ENCODE measurements at places on chromosomes 7 and 10.

DNA sequence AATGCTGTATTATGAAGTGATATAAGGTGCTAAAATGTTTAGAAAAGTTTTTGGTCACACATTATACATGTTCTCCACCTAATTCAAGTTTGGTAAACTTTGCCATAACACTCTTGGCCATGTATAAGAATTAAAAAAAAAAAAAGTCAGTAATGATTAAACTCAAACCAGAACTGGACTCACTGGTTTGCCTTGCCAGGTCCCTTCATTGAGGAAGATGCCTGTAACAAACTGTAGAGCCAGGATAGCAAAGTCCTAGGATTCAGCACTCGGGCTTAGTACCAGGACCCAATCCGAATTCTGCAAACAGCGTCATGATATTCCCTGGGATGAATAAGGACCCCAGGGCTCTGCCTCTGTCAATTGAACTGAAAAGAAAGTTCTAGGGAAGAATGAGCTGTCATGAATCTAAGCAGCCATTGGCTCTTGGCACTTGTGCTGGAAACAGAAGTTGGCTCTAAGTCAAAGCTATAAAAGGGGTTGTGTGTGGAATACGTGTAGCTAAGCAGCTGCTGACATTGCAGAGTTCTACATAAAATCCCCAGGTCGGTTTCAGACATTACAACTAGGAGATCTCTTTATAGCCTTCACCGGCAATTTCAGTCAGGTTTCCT, 216.9 kb downstream of the C7orf25 start:
- no peak for DNase-seq

DNA sequence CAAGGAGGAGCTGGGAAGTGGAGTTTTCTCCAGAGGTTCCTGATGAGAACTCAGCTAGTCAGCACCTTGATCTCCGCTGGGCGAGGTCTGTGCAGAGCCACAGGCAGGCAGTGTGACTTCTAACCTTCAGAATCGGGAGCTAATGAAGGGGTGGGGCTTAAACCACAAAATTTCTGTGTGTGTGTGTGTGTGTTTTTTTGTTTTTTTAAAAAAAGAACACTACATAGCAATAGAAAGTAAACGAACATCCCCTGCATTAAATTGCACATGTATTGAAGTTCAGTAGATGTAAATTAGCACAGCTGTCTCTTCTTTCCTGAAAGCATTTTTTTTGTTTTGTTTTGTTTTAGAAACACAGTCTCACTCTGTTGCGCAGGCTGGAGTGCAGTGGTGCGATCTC, 46.2 kb downstream of the RBM17 start:
- peak; percentile 64 for DNase-seq

DNA sequence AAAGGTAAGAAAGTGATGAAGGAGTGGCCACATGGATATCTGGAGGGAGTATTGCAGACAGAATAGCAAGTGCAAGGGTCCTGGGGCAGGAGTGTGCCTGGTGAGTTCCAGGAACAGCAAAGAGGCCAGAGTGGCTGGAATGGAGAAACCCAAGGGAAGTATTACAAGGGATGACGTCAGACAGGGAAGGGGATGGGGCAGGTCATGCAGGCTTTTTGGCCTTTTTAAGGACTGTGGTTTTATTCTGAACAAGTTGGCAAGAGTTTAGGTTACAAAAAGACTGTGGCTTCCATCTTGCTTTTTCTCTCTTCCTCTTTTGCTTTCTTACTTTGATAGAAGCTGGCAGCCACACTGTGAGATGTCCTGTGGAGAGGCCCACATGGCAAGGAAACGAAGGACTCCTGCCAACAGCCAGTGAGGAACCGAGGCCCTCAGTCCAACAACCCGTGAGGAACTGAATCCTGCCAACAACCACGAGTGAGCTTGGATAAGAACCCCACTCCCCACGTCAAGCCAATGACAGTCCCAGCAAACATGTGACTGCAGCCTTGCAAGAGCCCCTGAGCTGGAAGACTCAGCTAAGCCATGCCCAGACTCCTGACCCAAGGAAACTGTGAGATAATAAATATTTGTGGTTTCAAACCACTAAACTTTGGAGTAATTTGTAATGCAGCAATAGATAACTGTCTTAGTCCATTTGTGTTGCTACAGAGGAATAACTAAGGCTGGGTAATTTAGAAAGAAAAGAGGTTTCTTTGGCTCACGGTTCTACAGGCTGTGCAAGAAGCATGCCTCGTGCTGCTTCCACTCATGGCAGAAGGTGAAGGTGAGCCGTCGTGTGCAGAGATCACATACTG, 19.8 kb upstream of the KDM7A start:
- DNase-seq: no peak

DNA sequence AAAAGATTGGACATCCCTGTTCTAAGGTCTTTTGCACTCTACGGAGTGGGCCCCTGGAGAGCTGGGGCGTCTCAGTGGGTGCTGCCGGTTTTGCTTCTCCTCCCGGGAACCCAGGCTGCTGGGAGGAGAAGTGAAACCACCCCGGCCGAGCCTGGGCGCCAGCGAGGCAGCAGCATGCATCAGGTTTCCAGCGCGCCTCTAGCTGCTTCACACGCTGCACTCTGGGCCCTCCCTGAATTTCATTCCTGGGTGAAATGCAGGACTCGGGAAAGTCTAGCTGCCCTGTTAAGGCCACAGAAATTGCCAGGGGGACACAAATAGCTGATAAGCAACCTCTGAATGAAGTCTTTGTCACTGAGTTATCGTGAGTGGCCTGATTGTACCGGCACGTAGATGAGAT, 127.4 kb downstream of the TRRAP start:
- no peak for DNase-seq

DNA sequence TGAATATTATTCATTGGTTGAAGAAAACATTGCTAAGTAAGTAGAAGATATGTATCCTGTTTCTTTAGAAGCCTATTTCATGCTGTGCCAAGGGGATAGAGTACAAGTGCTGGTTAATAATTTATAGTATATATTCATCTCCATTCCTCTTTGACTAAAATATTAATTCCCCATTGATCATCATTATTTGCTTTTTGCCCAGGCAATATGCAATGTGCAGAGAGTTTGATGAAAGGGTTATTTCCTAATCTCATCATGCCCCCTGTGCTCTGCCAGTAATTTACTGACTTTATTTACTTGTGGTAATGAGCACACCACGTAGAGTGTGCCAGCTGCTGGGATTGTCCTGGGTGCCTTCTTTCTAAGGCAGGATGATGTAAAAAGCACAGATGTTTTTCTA, 180.9 kb downstream of the REEP3 start:
- no peak for DNase-seq

GRCh38 chr10:76950354-76950753, 687.3 kb downstream of the KCNMA1 start:
- no peak for DNase-seq

DNA sequence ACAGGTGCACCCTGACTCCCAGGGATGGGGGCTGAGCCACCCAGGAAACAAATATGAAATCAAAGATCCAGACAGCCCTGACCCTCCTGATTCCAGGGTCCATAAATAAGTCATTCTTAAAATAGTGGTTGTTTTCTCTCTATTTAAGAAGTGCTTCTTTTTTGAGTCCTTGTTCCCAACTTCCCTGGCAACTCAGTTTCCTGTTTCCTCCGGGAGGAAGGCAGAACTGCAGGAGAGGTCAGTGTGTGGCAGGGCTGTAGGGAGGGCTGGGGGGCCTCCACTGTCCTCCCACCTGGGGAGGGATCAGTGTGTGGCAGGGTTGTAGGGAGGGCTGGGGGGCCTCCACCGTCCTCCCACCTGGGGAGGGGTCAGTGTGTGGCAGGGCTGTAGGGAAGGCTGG, 88.7 kb upstream of the PDGFA start:
- no peak for DNase-seq

GRCh38 chr10:94046098-94046497, 52.4 kb downstream of the PLCE1 start:
- no peak for DNase-seq

DNA sequence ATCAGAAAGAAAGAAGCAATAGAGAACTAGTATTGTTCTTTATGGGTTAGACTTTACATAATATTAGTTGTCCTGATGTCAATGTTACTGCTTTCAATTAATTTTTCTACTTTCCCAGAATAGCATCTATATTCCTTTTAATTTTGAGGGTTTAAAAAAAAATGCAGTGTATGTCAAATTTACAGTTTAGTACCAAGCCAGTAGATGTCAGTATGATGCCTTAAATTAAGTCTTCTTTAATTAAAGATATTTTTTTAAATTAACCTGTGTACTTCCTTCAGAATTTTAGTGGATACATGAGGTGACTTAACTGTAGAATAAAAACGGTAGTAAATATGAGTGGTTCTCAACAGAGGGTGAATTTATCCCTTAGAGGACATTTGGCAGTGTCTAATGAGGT, 35.2 kb upstream of the STOX1 start:
- no peak for DNase-seq

GRCh38 chr7:156169474-156170370, 357.5 kb upstream of the SHH start:
- no peak for DNase-seq

DNA sequence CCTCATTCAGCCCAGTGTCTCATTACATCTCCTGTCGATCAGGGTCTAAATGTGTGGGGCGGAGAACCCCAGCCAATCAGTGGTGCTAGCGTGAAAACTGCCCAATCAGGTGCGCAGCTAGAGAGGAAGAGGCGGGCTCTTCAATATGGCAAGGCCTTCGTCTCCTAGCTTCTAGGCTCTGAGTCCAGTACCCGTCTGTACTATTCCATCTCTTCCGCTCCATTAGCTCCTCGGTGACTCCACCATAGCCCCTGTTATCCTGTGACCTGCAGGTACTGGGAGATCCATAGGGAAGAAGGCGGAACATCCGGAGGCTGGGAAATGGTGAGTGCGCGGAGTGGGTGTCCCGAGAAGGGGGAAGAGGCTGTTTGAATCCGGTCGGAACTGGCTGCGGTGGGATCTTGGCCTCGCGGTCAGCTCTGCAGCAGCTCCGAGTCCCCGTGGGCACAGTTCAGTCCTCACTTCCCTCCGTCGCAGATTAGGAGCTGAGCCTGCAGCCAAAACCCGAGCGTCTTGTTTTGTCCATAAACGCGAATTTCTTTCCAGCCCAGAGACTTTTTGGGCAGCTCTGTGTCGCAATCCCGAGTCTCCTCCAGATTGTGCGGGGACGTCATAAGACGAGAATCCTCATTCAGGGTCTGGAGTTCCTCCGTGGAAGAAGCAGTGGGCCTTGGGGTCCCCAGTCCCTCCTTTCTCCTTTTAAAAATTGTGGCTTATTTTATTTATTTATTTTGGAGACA, at the start of gene ZNF727:
ZNF727 (plus strand) TSS at position 134 of the 740 bp plus-strand sequence; CDS start at position 322, 188 bp downstream.
- DNase-seq: peak; percentile 26

DNA sequence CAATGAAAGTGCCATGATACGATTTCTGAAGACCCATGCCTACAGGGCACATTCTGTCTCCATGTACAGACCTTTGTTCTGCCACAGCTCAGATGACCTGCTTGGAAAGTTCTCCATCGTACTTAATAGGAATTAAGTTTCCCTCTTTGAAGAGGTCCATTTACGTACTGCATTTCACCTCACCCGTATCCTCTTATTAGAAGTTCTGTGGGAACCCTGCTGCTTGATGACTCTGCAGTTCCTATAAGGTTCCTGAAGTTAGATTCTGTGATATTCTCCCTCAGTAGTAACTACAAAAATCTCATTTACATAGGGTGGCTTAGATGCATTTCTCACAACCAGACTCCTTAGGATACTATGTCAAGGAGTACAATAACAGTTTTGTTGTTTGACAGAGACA, 50.9 kb downstream of the MINDY3 start:
- DNase-seq: no peak

GRCh38 chr10:78045237-78045636, 11.6 kb downstream of the RPS24 start:
- DNase-seq: no peak

- DNase-seq: no peak
Measured at GRCh38 chr10:30842185-30842584, 189.5 kb downstream of the ZNF438 start.

DNA sequence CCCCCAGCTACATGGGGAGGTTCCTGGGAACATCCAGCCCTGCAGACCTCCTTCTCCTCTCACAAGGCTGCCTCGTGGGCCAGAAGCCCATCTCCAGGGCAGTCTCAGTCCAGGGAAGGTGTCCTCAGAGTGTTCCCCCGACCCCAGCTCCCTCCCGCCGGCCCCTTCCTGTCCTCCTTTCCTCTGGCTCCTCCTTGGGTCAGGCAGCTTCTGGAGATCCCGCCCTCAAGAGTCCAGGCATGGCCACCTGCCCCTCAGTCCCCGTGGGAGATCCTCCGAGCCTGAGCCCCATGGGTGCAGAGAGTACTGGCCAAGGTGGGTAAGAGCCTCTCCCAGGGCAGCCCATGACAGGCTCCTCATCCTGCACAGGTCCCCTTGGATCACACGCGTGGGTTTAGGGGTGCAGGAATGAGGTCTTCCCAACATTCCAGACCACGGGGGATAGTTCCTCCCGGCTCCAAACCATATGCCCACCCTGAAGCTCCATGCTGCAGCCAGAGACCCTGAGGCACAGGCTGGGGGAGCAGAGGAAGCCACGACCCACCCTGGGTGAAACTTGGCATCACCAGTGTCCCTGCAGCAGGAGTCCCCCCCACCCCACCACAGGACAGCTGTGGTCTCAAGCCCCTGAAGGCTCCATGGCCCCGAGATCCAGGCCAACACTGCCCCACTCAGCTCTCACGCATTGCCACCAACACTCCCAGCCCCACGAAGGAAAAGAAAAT, 65.5 kb downstream of the OAT start:
- DNase-seq: no peak

- peak; percentile 39 for DNase-seq
Measured at GRCh38 chr10:32981760-32982159, 23.7 kb upstream of the ITGB1 start.

DNA sequence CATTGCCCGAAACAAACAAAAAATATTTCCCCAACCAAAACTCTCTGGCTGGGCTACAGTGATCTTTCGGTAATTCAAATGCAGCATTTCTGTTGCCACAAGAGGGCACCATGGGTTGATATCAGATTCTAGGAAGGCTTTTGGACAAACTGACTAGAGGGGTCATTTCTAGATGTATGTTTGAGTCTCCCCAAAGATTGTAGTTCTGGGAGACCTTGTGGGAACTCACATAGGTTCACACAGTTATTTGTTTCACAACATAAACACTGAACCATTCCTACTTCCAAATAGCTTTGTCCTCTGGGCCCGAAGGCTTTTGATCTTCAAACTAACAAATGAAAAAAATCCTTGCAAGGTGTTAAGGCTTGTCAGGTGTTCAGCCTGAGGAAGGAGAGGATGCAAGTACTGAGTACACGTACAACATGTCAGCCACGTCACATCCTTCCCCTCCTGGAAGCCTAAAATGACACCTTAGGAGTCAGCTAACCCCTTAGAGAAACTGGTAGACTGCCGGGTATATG, 37.0 kb upstream of the IL15RA start:
- peak; percentile 82 for DNase-seq

GRCh38 chr10:126153711-126154628, 234.3 kb downstream of the ADAM12 start:
- DNase-seq: no peak

Measured in central memory CD4-positive, alpha-beta T cell (primary cell).